Breast epithelium (tissue), 4 donors: ENCODE measurements at places on chromosomes 16 and 17.

DNA sequence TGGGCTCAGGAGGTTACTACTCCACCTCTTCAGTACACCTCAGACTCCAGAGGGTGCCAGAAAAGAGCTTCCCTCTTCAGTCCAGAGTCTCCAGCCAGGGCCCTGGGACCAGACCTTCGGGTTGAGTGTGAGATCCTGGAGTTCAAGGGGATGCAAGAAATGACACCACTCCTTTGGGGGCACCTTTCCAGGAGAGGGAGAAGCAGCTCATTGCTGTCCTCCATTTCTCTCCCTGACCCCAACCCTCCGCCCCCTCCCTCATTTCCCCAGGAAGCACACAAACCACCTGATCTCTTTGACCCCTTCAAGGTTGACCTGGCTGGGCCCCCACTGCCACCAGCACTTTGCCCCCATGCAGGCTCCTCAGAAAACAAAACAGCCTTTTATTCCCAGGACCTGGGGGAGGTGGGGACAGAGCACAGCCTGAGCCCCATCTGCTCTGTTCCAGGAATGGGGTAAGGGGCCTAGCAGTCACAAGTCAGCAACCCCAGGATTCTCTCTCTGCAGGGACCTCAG is 21.4 kb downstream of the CDH5 start:
- no peak for DNase-seq

DNA sequence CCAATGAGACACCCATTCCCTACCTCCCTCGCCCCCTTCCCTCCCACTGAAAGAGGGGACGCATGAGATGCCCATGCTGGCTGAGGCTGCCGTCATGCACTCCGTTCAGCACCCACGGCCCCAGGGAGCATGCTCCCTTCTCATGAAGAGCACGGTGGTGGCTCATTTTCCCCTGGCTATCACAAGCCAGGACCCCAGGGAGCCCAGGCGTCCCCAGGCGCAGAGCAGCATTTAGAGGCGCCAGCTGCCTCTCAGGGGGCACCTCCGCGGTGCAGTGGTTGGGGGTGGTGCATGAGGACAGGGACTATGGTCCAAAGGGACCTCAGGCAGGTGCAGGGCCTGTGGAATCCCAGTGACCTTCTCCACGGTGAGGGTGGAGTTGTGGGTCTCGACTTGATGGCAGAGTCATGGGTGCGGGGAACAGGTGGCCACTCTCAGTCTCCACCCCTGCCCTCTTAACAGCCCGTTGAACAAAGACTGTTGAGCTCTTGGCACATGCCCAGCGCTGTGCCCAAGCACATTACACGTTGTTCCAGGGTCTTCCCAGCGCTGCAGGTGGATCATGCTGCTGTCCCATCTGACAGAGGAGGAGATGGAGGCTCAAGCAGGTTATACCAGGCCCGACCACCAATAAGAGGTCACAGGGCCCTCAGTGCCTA is 13.6 kb downstream of the KIF19 start:
- no peak for DNase-seq

GRCh38 chr17:39801055-39801454 is 63.1 kb downstream of the IKZF3 start:
- no peak for DNase-seq

DNA sequence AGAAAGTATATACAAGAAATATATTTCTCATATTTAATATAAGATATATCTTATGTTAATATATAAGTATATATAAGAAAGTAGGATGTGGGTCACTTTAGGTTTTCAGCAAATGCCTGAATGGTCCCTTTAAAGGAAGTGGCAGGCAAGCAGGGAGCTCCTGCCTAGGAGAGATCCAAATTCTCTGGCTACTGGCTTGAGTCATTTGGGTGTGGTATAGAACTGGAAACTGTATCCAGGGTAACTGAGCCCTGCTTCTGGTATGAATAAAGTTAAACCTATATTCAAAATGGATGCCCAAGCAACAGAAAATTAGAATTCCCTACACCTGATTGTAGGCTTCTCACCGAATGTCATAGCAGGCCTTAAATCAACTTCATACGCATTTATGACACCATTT is 144.4 kb downstream of the ZNF18 start:
- no peak for DNase-seq

DNA sequence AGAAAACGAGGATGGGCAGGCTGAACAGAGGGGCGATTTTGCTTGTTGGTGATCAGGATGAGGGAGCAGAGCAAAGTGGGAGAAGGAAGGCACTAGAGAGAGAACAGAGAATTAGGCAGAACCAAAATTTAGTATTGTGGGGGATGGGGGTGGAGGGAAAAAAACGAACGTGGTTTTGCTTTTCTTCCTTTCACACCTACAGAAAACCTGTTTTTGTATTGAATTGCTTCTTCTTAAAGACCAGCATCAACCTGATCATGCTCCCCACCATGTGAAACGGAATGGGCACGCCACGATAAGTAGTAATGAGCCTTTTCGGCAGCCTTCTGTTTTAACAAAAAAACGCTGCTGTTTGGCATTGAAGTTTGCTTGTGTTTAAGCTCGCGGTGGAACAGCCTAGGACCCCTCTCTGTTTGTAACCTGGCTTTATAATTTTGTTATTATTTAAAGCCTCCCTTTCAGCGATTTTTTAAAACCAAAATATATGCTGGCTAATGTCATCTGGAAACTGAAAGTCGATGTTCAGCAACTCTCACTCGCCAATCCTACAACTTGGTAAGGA is 36.8 kb downstream of the ERCC4 start:
- DNase-seq = no peak
